ENCODE measurements at places on chromosomes 3 and 15.

- no peak for DNase-seq
Observed at GRCh38 chr3:195394700-195395099, 48.1 kb downstream of the ACAP2 start.

DNA sequence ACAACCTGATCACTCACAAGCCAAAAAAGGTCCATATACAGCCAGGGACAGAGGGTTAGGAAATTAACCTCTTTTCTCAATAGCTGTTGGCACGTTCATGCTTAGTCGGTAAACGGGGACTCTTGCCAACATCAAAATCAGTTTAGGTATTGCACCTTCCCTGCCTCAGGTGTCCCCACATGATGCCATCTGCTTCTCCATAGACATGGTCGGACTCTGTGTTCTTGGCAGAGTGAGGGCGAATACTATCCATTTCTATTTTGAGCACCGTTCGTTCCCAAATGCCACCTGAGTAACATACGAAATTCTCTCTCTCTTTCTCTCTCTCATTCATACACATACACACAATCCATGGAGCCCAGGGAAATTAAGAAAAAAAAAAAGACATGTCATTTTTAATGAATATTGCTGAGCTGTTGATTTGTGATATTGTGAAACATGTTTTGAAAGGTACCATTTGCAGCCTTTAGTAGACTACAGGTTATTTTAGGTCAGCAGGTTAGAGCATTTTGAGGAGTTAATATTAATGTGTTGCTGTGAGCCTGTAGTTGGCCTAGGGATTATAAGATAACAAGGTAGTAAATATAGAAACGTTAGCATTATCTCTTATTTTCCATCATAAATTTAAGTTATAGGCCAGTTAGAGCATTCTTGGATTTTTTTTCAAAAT lies 78.5 kb downstream of the GHSR start:
- DNase-seq, result no peak

GRCh38 chr15:95068701-95069521 lies 837.5 kb downstream of the MCTP2 start:
- DNase-seq, result no peak

DNA sequence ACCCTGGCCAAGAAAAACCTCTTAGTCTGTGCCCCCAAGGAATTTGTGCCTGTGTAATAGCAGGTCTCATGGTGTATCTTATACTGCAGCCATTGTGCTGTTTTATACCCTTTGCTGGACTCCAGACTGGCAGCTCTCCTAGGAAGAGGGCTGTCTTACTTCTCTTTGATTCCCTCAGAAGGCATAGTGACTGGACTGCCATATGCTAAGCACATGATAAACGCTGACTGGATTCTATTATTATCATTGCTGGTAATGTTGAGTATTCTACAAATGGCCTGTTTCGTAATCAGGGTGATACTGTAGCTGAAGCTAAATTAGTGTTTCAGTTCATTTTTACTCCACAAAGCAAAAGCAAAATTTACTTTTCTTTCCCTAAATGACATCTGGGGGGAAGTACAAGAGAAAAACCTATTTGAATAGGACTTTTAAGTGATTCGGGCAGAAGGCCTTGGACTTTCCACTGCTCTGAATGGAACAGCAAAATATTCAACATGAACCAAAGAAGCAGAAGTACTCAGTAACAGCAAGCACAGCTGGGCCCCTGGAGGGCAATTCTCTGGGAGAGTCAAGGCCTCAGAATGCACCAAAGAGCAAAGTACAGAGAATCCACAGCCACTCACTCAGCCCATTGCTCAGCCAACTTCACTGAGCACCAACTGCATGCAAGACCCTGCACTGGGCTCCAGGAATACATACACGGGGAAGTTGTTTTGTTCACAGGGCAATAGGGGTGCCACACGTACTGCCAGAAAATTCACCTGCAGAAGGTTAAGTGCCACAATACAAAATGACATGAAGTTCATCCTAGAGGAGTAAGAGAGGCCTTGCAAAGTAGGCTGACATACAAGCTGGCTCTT lies 7.9 kb upstream of the BCL2A1 start:
- no peak for DNase-seq

- no peak for DNase-seq
Observed at GRCh38 chr15:33968821-33969220, 524 bp downstream of the CHRM5 start.

DNA sequence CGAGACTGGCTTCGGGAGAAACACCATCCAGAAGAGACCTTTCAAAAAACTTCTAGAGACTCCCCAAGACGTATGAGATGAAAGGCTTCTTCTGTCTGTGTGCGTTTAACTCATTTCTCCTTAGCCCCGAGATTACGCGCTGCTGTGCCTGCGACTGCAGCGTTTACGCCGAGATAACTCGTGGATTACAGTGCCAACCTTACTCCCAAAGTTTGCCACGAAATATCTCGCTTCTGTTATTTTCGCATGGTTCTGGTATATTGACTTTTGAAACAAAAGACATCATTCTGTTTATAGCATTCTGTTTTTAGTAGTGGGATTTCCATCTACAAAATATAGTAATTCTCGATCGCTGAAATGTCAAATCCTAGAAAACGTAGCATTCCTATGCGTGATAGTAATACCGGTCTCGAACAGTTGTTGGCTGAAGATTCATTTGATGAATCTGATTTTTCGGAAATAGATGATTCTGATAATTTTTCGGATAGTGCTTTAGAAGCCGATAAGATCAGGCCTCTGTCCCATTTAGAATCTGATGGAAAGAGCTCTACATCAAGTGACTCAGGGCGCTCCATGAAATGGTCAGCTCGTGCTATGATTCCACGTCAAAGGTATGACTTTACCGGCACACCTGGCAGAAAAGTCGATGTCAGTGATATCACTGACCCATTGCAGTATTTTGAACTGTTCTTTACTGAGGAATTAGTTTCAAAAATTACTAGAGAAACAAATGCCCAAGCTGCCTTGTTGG lies 467 bp downstream of the PGBD4 start:
- no peak for DNase-seq

GRCh38 chr3:23966328-23966727 lies 21.2 kb downstream of the NR1D2 start:
- DNase-seq, result no peak

DNA sequence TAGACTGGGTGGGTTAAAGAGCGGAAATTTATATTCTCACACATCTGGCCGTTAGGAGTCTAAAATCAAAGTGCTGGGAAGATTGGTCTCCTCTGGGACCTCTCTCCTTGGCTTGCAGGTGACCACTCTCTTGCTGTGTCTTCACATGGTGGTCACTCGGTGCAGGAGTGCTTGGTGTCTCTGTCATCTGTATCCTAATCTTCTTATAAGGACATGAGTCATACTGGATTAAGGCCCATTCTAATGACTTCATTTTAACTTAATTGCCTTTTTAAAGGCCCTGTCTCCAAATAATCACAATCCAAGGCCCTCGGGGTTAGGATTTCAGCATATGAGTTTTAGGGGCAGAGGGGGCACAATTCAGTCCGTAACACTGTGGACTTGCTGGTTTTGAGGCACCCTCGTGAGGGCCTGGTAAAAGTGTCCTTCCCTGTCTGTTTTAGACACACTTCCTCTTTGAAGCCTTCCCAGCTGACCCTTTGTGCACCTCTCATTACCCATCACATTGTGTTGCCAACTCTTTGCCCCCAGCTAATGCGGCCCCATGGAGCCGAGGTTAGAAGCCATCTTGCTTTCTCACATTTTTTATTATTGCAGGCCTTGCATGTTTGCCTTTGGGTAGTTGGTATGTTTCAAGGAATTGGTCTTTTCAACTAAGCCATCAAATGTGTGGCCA lies 3.2 kb downstream of the XYLB start:
- DNase-seq, result no peak
